ENCODE measurements at places on chromosomes 12 and 14.

DNA sequence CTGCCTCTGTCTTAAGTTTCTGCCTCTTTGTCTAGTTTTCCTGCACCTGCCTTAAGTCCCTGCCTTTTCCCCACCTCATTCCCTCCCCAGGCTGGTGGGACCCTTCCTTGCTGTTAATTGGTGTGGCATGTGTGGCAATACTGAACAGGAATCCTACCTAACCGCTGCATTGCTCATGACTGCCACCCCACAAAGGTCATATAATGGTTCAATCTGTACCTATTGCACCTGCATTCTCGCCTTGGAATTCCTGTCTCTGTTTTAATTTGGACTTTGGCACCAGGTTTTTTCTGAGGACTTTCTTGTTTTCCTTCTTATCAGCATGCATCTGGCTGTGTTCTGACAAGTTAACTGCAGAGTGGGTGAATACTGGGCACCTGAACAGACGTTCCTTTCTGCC is 966.2 kb upstream of the TMEM132C start:
- DNase-seq: no peak

- peak; percentile 43 for DNase-seq
Observed at GRCh38 chr12:27142101-27142721, 59.8 kb upstream of the C12orf71 start.

DNA sequence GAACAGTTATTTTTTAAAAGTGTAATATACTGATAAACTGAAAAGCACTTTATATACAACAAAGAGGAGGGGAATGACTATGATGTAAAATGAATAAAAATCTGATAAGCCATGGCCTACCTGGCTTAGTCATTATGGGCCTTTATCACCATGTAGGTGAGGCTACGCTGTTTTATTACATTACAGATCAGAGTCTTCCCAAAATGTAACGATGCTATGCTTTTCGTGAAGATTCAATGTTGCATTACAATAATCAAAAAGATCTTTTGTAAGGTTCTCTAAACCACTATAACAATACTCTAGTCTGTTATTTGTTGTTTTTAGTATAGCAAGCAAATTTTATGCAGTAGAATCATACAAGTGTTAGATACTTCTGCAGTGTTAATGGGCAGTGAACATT is 34.2 kb downstream of the ARID4A start:
- DNase-seq: no peak

DNA sequence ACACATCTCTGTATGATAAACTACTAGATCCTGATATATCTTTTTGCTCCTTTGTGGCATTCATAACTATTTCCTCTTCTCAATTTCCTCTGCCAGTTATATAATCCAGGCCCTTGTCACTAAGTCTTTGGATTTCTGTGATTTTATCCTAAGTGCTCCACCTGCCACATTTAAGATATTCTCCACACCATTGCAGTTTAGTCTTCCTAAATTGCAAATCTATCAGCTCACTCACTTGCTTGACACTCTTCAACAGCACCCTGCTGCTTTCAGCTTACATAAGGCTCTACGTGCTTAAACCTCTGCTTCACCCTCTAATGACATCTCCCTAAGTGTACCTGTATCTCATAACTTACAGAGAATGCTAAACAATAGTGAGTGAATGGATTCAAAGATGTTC is 1032.2 kb upstream of the SEL1L start:
- DNase-seq: no peak

DNA sequence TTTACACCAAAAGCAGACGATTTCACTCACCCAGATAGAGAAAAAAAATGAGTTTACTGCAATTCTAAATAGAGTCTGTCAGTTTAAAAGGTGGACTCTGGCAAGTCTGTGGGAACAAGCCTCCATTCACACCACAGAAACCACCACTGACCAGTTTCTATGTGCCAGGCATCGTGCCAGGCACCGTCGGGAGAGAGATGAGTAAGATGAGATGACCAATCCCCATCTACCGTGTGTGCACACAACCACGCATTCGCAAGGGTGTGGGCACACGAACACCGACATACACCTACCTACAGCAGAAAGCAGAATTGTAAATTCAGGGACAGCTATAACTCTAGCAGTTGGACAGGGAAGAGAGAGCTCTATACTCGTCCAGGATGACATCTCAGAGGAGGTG is 58.3 kb downstream of the PRIMA1 start:
- DNase-seq: no peak

- no peak for DNase-seq
Observed at GRCh38 chr12:121400332-121401139, 618 bp downstream of the RNF34 start.

DNA sequence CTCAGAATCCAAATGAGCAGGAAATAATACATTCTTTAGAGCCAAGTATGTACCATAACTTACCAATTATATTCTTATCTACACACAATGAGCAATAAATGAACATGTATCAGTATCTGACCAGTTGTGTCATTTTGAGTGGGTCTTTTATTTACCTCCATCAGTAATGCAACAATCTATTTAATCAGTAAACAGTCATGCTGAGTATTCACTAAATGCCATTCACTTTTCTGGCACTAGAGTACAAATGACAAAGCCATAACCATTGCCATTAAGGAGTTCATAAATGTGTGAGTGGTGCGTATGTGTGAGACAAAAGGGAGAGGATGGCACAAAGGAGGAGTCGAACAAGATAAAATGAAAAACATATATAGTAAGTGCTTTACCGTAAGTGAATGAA is 1.5 kb upstream of the STRAP start:
- DNase-seq: no peak

GRCh38 chr14:50615056-50615455 is 53.0 kb downstream of the SAV1 start:
- no peak for DNase-seq

- no peak for DNase-seq
Observed at GRCh38 chr12:105301696-105302095, 28.8 kb upstream of the C12orf75 start.

GRCh38 chr14:47555333-47555732 is 120.1 kb downstream of the MDGA2 start:
- DNase-seq: no peak

DNA sequence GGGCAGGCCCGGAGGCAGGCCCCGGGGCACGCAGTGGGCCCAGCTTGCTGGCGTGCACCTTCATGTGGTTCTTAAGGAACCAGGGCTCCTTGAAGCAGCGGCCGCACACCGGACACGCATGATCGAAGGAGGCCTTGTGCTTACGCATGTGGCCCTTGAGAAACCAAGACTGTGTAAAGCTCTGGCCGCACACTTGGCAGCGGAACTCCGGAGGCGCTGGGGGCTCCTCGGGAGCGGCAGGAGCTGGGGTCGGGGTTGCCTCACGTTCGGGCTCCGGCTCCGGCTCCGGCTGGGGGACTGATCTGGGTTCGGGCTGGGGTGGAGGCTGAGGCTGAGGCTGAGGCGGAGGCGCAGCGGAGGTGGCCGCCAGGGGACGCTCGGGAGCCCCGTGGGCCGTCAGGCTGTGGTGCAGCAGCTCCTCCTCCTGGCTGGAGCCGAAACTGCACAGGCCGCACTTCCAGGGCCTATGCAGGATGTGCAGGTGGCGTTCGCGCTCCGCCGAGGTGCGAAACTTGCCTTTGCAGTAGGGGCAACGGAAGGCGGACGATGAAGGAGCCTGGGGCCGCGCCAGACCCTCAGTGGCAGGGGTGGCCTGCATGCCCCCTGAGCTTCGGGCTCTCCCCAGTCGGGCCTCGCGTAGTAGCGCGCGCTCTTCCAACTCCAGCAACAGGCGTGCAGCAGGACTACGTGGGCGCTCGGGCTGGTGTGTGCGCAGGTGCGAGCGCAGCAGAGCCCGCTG is 6.0 kb downstream of the ZNF219 start:
- DNase-seq: peak; percentile 31

- DNase-seq: no peak
Observed at GRCh38 chr14:61575551-61576150, 119.7 kb upstream of the HIF1A start.

GRCh38 chr12:113089839-113090238 is 33.3 kb downstream of the DTX1 start:
- no peak for DNase-seq

- no peak for DNase-seq
Observed at GRCh38 chr12:109952160-109952858, 43.9 kb downstream of the GIT2 start.

DNA sequence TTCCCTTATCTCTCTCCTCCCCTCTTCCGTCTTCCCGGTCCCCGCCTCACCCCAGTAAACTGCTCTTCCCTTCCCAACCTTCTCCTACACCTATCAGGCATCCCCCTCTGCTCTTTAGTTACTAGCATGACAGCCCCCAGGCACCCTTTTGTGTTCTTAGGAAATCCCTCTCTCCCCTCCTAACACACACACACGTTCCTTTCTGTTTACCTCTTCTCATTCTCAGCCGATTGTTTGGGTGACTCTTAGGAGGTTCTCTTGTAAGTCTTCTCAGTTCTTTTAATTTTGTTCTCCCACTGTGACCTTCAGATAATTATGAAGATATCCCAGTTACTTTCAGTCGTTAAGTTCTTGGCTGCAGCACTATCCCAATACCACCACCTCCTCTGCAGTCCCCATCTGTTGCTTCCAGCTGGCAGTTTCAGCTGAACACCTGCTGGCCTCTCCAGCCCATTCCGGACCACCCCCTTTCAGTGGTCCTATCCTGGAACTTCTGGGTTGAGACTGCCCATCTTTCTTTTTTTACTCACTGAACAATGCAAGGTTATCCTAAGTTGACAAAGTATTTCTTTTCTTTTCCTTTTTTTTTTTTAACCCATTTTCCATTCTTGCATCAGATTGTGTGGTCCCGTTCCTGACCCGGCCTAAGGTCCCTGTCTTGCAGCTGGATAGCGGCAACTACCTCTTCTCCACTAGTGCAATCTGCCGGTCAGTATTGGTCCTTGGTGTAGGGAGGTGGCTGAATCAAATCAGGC is 711 bp downstream of the MARS1 start:
- no peak for DNase-seq

- DNase-seq: no peak
Observed at GRCh38 chr14:95504135-95505029, 12.1 kb downstream of the SYNE3 start.

- DNase-seq: no peak
Observed at GRCh38 chr12:75212072-75212471, 2.4 kb upstream of the KCNC2 start.
